ENCODE measurements at places on chromosomes 11 and 22.

- DNase-seq: no peak
Observed at GRCh38 chr11:117316197-117316961, at the start of gene BACE1. Gene BACE1, minus strand, starts transcription at chr11:117316256. Its CDS starts 461 bp downstream, at chr11:117315795.

DNA sequence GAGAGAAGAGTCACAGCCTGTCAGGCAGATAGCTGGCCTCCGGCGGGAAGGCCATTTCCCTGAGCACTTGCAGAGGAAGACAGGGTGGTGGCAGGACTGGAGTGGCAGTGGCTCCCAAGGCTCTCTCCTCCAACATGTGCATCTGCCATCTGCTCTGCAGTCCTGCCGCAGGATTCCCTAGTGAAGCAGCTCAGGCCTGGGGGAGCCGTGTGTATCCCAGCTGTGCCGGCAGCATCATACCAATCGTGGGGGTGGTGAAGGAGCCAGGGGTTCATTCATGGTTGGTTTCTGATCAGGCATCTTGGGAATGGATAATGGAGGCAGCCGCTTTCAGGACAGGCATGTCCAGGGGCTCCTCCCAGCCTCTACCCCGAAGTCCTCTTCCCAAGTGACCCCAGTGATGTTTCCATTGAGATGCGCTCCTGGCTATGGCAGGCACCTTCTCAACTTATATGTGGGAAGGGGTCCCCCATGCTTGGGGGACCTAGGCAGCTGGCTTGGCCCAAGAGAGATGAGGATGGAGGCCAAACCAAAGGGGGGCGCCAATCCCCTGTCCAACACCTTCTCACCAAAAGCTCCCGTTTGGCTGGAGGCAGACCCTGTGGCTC, 6.1 kb downstream of the TAGLN start:
- no peak for DNase-seq

GRCh38 chr11:106087815-106088435, 10.5 kb downstream of the AASDHPPT start:
- DNase-seq: peak; percentile 9

- no peak for DNase-seq
Observed at GRCh38 chr11:69870766-69871165, 51.5 kb upstream of the FGF3 start.

DNA sequence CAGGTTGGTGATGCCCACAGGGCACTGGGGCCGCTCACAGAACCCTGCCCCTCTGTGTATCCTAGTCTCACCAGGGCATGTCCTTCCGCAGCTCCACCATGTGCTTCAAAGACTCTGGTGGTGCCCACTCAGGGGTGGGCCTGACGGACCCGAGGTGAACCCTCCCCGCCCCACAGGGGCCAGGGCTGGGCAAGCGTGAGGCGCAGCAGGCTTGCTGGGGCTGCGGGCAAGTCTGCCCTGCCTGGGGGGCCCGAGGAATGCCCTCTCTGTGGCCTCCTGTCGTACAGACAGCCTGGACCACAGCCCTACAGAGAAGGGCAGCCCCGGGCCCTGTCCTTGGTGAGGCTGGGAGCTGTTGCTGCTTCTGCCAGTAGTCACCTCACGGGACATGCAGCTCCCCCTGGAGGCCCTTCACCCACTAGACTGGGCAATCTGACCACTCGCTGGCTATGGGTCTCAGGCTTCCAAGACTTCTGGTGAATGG, 40.2 kb downstream of the TBX1 start:
- DNase-seq: no peak

GRCh38 chr11:1104411-1105182, 29.9 kb downstream of the MUC2 start:
- no peak for DNase-seq

DNA sequence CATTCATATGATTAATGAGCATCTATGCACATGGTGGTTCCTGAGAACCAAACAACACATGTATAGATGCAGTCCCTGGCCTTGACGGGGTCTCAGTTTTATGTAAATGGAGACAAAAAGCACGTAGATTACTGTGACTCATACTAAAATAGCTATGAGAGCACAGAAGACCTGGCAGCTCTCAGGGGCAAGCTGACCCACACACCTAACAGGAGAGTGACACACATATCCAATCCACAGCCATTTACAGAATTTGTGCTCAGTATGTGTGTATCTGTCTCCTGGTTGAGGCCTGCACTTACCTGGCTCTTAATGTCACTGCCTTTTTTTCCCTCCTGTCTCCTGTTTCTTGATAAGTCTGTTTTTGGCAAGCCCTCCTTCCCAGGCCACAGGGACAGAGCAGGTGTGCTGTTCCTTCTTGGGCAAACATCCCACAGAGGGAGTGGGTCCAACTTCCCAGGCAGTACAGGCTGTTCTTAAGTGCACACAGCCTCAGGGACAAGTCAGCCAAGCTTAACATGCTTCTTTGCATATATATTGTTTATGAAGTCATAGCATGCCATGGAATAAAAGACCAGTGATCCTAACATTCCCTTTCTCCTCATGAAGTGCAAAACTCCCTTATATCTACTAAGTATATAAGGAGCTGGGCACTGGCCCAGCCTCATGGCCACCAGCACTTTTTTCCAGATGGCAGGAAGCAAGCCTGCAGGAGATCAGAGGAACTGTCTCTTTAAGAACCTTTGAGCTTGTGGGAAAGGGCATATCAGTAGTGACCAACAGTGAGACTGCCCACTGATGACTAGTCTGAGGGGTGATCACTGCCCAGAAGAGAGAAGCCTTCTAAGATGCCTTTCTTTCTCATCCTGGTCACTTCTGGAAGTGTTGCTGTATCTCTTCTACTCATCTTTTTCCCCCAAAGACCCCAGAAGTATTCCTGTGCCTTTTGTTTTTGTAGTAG, 124.7 kb upstream of the CCDC90B start:
- no peak for DNase-seq

DNA sequence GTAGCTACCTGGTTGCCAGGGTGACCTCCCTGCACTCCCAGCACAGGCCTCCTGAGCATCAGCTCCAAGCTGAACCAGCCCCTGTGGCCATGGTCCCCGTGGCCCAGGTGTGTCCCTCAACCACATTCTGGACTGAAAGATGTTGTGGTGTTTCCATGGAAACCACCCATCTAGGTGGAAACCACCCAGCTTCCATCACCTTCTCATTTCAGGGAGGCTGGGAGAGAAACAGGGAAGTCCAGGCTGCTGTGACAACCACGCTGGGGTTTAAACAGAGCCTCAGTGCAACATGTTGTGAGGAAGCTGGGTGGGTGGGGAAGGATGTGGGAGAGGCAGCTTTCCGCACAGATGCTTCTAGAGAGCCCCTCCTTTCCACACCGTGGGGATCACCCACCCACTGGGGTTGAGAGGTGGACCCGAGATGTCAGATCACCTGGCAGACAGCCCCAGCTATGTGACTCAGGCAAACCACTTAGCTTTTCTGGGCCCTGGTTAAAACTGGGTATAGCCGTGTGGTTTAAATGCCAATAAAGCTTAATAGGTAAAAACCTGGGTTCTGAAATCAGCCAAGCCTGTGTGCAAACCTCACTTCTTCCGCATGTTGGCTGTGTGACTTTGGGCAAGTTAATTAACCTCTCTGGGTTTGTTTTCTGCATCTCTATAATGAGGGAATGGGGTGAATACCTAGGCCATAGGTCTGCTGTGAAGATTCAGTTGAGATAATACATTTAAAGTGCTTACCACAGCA, 46.4 kb downstream of the CD82 start:
- DNase-seq: peak; percentile 25

DNA sequence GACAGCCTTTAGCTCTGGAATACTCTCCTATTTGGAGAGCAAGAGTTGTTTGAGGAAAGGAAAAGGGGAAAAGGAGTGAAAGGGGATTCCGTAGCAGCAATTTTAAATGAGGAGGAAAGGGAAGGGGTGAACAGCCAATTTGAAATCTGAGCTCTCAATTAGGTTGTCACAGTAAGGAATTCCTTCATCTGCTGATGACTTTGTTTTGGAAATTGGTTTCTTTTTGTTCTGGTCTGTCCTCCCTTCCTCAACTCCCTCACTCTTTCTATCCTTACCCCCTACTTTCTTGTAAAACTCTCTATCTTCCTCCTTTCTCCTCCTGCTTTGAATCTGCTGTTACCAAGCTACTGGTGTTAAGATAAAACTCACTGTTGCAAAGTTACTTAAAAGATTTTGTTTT, 1155.6 kb downstream of the DLG2 start:
- no peak for DNase-seq

DNA sequence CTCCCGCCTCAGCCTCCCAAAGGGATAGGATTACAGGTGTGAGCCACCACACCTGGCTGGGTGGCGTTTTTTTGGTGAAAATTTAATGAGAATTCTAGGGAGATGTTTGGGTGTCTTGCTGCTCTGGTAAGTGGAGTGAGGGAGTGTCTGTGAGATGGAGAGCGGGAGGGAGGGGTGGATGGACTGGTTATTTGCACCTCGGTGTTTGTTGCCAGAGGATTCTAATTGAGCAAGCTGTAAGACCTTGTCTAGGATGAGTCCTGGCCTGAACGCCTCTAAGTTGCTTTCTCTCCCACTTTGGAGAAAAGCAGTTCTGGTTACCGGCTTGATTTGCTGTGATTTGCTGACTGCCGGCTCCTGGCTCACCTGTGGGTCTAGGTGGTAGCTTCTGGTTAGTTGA, 22.0 kb upstream of the GRAMD4 start:
- no peak for DNase-seq

- no peak for DNase-seq
Observed at GRCh38 chr11:15943418-15944197, 412.7 kb downstream of the SOX6 start.

- DNase-seq: no peak
Observed at GRCh38 chr22:39908737-39909136, 7.9 kb downstream of the GRAP2 start.

DNA sequence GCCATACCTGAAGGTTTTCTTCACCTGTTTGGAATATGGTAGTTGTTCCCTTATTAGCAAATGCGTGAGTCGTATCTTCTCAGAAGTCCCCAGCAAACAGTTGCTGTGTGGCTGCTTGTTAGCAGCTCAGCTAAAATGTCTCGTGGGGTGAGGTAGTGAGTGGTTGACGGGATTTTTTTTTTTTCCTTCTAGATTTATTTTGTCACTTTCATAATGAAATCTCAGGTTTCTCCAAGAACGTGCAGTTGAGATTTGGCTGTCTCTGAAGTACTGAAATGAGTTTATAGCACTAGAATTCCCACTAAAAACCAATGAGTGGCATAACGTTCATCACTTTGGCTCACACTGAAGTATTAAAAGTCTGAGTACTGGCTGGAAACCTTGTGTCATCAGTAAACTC, 16.8 kb downstream of the RCN1 start:
- DNase-seq: no peak

DNA sequence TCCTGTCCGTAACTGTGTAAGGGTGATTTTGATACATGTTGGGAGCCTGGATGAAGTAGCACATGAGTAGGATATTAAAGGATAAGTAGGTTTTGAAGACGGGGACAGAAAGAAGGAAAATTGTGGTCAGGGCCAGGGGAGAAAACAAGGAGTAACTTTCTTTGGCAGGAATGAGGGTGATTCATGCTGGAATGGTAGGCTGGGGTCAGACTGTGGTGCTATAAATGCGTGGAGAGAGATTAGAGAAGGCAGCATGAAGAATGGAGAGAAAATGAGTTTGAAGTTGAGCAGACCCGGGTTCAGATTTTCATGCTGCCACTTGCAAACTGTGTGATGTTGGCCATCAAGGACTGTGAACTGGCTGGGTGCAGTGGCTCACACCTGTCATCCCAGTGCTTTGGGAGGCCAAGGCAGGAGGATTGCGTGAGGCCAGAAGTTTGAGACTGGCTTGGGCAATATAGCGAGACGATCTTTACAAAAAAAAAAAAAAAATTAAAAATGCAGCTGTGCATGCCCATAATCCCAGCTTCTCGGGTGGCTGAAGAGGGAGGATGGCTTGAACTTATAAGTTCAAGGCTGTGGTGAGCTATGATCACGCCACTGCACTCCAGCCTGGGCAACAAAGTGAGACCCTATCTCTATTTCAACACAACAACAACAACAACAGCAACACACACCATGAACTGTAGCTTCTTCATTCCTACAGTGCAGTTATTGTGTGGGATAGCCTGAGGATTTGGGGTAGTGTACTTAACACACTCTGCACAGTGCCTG, 22.3 kb downstream of the ZBTB16 start:
- DNase-seq: no peak

DNA sequence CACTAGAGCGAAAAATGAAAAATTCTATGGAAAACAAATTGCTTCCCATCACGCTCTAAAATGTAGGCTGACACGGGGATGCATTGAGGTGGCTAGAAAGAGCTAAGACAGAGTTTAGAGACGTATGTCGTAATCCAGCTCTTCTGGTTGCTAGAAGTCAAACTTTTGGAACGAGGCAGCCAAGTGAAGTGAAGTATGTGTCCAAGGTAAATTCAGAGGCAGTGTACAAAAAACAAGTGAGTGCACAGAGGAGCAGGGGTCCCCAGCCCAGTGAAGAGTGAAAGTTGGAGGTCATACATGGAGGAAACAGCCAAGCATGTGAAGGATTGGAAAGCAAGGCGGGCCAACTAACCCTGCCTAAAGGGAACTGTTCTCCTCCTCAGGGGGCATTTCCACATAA, 528.5 kb downstream of the NTM start:
- no peak for DNase-seq

DNA sequence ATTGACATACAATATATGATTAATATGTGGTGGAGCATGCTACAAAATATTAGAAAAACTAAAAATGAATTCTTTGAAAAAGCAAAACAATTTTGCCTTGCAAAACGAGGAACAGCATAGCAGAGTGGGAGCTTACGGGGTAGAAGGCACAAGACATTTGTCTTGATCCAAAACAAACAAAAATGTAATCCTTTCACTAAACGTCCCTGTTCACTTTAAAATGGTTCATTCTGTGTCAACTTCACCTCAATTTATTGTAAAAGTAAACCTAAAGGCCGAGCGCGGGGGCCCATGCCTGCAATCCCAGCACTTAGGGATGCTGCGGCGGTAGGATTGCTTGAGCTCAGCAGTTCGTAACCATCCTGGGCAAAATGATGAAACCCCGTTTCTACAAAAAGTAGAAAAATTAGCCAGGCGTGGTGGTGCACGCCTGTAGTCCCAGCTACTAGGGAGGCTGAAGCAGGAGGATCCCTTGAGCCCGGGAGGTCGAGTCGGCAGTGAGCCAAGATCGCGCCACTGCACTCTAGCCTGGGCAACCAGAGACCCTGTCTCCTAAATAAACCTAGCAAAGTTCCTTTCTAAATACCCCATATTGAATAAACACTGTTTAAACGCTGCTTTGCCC, 2.0 kb downstream of the PRDM10 start:
- DNase-seq: no peak

GRCh38 chr11:44949160-44950030, 1.3 kb downstream of the TP53I11 start:
- no peak for DNase-seq

DNA sequence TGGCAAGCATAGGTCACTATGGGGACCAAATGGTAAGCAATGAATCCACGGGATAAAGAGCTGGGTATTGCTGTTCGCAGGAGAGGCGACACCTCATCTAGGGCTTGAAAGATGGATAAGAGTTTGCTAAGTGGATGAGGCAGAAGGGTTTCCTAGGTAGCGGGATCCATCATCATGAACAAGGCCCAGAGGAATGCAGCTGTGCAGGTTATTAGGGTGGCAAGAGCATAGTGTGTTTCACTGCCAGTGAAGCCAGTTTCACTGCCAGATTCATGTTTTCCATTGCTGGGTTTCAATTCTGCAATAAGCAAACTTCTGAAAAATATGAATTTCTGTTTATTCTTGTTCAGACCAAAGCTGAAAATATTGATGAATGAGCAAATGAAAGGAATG, 27.2 kb downstream of the WEE1 start:
- no peak for DNase-seq

Measured in stimulated activated CD4-positive, alpha-beta T cell treated with anti-CD3 and anti-CD28 coated beads, Interleukin-1b, Interleukin-23, amount 100 ng/mL, for 24 hours (primary cell).